ENCODE measurements at places on chromosomes 7 and 10. TPM values are rescaled to one million over a fixed set of nuclear protein-coding genes. Genes with fewer than 3 reads are reported as not detected.

The SLC26A5 gene
- polyA plus RNA-seq: not detected

- no peak overlapping the region for H3K27ac ChIP-seq
- H3K4me3 ChIP-seq: no peak overlapping the region
- H3K36me3 ChIP-seq: peaks cover 72% of the 10 kb centered on the region
- H3K4me1 ChIP-seq: peaks cover 6% of the 10 kb centered on the region
Observed at GRCh38 chr7:64999165-65000004, 7.1 kb downstream of the ERV3-1 start.

The CFAP58 gene
- polyA plus RNA-seq: not detected

- no peaks in the 10 kb centered on the region for H3K27me3 ChIP-seq
- H3K4me1 ChIP-seq: peaks cover 17% of the 10 kb centered on the region
- peaks cover 37% of the 10 kb centered on the region for H3K36me3 ChIP-seq
Observed at GRCh38 chr7:124908259-124908658, 21.4 kb downstream of the POT1 start.

DNA sequence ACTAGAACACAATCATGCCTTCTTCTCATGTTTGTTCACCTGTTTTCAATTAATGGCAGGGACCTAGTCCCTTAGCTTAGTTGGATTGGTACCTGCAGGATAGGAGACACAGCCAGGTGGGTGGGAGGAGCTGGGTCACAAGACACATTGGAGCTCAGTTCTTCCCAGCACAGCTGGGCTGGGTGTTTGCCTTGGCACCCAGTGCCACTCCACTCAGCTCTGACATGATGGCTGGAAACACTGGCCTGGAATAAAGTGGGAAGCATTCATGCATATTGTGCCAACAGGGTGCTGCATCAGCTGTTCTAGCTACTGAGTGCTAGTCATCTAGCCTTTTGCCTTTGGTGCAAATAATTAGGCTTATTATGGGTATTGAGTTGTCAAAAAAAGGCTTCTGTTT lies 226.1 kb downstream of the PTEN start:
- no peaks in the 10 kb centered on the region for H3K36me3 ChIP-seq
- no peak for DNase-seq
- no peak overlapping the region for H3K27ac ChIP-seq
- H3K4me3 ChIP-seq: no peak overlapping the region
- H3K27me3 ChIP-seq: no peaks in the 10 kb centered on the region
- H3K4me1 ChIP-seq: peaks cover 45% of the 10 kb centered on the region

- no peak overlapping the region for H3K27ac ChIP-seq
- H3K36me3 ChIP-seq: no peaks in the 10 kb centered on the region
- no peak overlapping the region for H3K4me3 ChIP-seq
- no peaks in the 10 kb centered on the region for H3K27me3 ChIP-seq
Observed at GRCh38 chr7:22718911-22719420, 8.0 kb upstream of the IL6 start.

- DNase-seq: peak; percentile 34
- peaks cover 26% of the 10 kb centered on the region for H3K4me1 ChIP-seq
- H3K4me3 ChIP-seq: no peak overlapping the region
- peaks cover under 1% of the 10 kb centered on the region for H3K36me3 ChIP-seq
- H3K27me3 ChIP-seq: peaks cover 3% of the 10 kb centered on the region
- H3K27ac ChIP-seq: no peak overlapping the region
Observed at GRCh38 chr7:143416565-143417149, 8.0 kb upstream of the EPHA1 start.

GRCh38 chr10:110163192-110163773 lies 44.1 kb upstream of the MXI1 start:
- peaks cover under 1% of the 10 kb centered on the region for H3K4me1 ChIP-seq
- DNase-seq: no peak
- peaks cover 79% of the 10 kb centered on the region for H3K27me3 ChIP-seq
- H3K36me3 ChIP-seq: no peaks in the 10 kb centered on the region

- no peaks in the 10 kb centered on the region for H3K36me3 ChIP-seq
- H3K4me1 ChIP-seq: no peaks in the 10 kb centered on the region
- no peak for DNase-seq
- H3K4me3 ChIP-seq: no peak overlapping the region
- peaks cover 8% of the 10 kb centered on the region for H3K27me3 ChIP-seq
Observed at GRCh38 chr10:133075346-133076137, 12.2 kb upstream of the ADGRA1 start.

The MYH16 gene
- polyA plus RNA-seq: not detected

- H3K27me3 ChIP-seq: peaks cover 12% of the 10 kb centered on the region
- no peak for DNase-seq
- H3K36me3 ChIP-seq: no peaks in the 10 kb centered on the region
- no peak overlapping the region for H3K4me3 ChIP-seq
Observed at GRCh38 chr10:124219655-124220054, 126.3 kb upstream of the CHST15 start.

Measured in naive thymus-derived CD8-positive, alpha-beta T cell (primary cell).